ENCODE measurements at places on chromosomes 1 and 21.

GRCh38 chr1:50422946-50423669 is at the start of gene DMRTA2:
DMRTA2 (minus strand) TSS chr1:50423443; CDS start chr1:50421536, 1,907 bp downstream.
- DNase-seq: no peak

- no peak for DNase-seq
Measured at GRCh38 chr1:38997034-38997900, 6.2 kb downstream of the AKIRIN1 start.

- DNase-seq: peak; percentile 50
Measured at GRCh38 chr21:38853421-38853919, 47.7 kb downstream of the ETS2 start.

GRCh38 chr1:8481650-8482380 is 163.9 kb downstream of the SLC45A1 start:
- DNase-seq: no peak

DNA sequence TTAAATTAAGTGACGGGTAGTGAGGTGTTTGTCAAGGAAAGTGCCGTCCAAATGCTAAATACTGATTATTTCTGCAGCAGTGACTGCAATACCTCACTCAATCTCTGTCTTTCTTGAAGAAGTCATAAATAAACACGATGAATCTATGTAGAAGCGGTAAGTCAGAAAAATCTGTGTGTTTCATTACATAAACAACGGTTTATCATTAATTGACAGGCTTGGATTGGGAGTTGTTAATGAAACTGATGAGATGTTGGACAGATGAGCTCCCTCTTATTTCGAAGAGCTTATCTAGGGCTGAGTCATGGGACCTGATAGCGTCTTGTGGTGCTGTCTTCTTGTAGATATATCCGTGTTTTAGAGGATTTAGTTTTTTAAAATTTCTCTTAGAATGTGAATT is 92.2 kb upstream of the SAMD11 start:
- no peak for DNase-seq

- no peak for DNase-seq
Measured at GRCh38 chr1:44802306-44803061, 2.3 kb downstream of the PLK3 start.

GRCh38 chr1:161145832-161146231 is 7.9 kb upstream of the UFC1 start:
- no peak for DNase-seq

- no peak for DNase-seq
Measured at GRCh38 chr1:46643368-46643775, 24.8 kb downstream of the ATPAF1 start.

DNA sequence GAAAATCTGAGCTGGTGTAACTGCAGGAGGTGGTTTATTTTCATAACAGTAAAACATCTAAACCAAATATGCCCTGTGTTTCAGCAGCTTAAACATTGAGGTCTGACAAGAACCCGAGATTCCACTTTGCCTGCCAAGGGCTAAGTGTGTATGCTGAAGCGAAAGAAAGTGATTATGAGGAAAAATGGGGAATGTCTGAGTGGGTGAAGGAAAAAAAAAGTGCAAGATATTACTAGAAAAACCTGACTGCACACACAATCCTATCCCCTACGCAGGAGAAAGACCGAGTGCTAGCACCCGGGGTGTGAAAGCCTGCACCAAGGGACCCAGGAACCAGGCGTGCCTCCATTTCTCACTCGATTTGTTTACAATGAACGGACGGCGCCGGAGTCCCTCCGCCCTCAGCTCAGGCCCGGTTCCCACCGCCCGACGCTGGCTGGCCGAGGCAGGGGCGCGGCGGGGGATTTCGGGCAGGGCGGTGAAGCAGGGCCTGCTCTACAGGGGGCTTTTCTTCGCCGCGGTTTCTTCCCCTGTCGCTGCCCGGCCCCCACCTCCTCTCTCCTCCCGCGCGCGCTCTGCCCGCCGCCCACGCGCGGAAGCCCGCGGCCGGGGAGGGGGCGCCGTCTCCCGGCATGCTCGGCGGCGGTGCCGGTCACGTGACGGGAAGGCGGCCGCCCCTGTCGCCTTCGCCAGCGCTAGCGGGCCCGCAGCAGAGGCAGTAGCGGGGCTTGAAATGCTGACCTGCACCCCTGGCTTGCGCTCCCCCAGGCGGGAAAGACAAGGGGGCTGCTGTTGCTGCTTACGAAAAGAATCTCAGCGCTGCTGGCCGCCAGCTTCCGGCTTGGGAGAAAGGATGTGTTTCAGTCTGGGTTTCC is 35.9 kb downstream of the ITPKB start:
- DNase-seq: peak; percentile 12

- DNase-seq: no peak
Measured at GRCh38 chr1:150010393-150011115, at the start of gene OTUD7B. OTUD7B (minus strand) TSS chr1:150010726; CDS start chr1:149977510, 33,216 bp downstream.

DNA sequence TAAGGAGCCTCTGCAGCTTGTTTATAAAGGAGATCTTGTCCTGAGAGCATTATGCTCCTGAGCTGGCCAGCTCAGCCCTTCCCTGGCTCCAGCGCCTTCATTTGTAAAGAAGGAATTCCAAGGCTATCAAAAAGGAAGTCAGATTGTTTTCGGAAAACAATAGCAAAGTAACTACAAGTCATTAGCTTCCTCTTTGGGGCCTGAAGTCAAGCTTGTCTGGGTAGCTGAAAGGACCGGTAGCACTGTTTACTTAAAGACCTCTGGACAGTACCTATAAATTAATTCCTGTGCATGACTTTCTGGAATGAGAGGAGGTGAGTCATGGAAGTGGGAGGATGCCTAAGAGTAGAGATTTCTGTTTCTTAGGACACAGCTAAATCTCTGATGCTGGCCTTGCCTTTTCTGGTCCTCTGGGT is 20.7 kb upstream of the GJA5 start:
- DNase-seq: no peak

- no peak for DNase-seq
Measured at GRCh38 chr1:61051719-61052394, 30.5 kb upstream of the NFIA start.

DNA sequence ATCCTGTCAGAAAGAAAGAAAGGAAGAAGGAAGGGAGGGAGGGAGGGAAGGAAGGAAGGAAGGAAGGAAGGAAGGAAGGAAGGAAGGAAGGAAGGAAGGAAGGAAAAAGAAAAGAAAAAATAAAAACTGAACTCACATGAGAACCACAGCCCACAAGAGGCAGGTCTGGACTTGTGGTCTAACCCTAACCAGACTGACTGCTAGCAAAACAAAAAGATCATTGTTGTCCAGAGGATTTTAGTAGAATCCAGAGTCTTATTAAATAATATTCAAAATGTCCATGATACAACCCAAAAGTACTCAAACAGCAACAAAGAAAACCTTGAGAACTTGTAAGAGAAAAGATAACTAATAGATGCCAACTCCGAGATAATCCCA is 4.7 kb upstream of the ITGB2 start:
- no peak for DNase-seq

- DNase-seq: no peak
Measured at GRCh38 chr1:89261926-89262515, 10.6 kb downstream of the GBP5 start.

DNA sequence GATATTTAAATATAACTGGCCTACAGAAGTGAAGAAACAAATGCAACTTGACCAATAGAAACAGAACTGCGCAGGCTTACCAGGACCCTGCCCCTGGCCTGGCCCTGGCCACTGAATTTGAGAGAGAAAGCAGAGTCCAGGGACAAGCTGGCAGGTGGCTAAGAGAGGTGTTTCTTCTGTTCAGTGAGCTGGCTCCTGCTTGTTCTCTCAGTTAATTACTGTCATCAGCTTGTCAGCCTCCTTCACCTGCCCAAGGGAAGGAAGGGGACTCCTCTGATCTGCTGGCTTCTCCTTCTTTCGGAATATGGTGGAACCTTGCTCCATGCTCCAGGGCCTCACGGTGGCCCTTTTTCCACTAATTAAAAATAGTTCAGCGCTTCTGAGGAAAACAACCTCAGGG is 388.4 kb downstream of the DISC1 start:
- DNase-seq: no peak

GRCh38 chr1:15950763-15951295 is 25.1 kb downstream of the ZBTB17 start:
- DNase-seq: no peak

GRCh38 chr1:50419192-50419906 is 3.9 kb downstream of the DMRTA2 start:
- DNase-seq: peak; percentile 18

DNA sequence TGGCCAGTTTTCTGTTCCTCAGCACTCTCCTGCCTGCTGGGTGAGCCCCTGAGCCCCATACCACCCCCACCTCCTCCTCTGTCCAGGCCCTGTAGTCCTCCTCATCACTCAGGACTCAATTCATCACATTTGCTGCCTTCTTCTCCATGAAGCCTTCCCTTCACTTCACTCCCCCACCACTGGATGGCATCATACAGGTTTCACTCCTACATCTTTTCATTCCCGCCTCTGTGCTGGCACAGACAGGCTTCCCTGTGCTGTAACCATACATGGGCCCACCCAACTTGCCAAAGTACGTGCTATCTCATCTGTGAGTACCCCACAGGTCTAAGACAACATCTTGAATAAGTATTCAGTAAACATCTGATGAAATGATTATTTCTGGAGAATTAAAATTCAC is 56.9 kb downstream of the SLC45A1 start:
- DNase-seq: no peak

DNA sequence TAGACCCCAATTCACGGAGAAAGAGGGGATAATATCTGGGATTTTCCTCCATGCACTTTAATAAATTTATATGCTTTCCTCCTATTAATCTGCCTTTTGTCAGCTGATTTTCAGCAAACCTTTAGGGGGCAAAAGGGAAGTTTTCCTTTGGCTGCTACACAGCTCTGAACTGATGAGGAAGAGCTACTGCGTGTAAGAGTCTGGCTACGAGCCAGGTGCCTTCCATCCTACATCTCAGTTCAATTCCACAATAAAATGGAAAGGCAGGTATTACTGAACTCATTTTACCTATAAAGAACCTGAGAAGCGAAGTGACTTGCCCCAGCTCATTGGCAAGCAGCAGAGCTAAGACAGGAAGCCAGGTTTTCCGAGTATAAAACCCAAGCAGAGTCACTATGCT is 28.3 kb upstream of the ZNF326 start:
- DNase-seq: no peak

GRCh38 chr1:230005040-230005439 is 62.0 kb upstream of the GALNT2 start:
- no peak for DNase-seq

- no peak for DNase-seq
Measured at GRCh38 chr1:155466617-155466972, 96.0 kb downstream of the ASH1L start.

DNA sequence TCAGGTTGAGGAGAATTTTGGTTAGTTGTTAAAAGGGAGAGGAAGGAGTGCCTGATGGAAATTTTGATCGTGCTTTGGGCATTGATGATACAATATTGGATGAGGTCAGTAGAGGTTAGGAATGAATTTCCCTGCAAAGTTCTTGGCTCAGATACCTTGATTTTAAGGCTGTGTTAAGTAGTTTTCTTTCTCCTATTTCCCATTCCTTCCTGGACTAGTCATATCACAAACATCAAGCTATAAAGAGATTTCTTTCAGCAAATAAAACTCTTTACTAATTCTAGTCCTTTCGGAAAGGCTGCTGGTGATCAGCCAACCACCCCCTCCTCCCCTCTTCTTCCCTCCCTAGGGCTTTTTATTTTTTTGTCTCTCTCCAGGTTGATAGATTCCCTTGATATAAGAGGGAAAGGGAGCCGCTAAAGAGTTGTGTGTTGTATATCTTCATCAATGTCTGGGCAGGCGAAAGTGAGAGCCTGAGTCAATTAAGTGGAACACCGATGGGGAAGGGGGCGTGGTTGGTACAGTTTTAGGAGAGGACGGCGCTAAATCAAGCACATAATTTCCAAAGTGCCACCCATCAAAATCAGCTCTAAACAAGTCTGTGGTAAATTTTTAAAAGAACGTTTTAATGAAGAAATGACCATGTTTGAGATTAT is 100.1 kb upstream of the PLXNA2 start:
- DNase-seq: no peak

GRCh38 chr1:185956881-185957280 is 222.7 kb downstream of the HMCN1 start:
- DNase-seq: no peak

Data from GF-D8 (cell line).